Endodermal cell (in vitro differentiated cells): ENCODE measurements at places on chromosomes 4 and X. TPM values are rescaled to one million over a fixed set of nuclear protein-coding genes. Genes with fewer than 3 reads are reported as not detected.

GRCh38 chr4:34935739-34936138 is 1308.6 kb downstream of the ARAP2 start:
- H3K4me1 ChIP-seq, result no peaks in the 10 kb centered on the region
- no peak overlapping the region for H3K27ac ChIP-seq
- no peaks in the 10 kb centered on the region for H3K27me3 ChIP-seq
- no peak overlapping the region for H3K4me3 ChIP-seq
- no peak for DNase-seq

Gene HS6ST2
- 3.6 to 6.2 TPM (median 4.1 TPM) in 3 replicates for total RNA-seq

GRCh38 chr4:54657185-54657550 is 589 bp upstream of the KIT start:
- H3K27ac ChIP-seq, result no peak overlapping the region
- peak; percentile 82 for DNase-seq
- H3K27me3 ChIP-seq, result peaks cover 10% of the 10 kb centered on the region
- H3K4me1 ChIP-seq, result no peaks in the 10 kb centered on the region
- peak overlapping the region; percentile 90 for H3K4me3 ChIP-seq
- H3K36me3 ChIP-seq, result peaks cover 2% of the 10 kb centered on the region

GRCh38 chr4:139872274-139872673 is 206.7 kb downstream of the MGST2 start:
- H3K36me3 ChIP-seq, result peaks cover 18% of the 10 kb centered on the region
- H3K4me1 ChIP-seq, result peaks cover 5% of the 10 kb centered on the region
- H3K27ac ChIP-seq, result no peak overlapping the region
- H3K4me3 ChIP-seq, result no peak overlapping the region
- no peak for DNase-seq

Gene GAGE1
- total RNA-seq, result not detected in 3 replicates

DNA sequence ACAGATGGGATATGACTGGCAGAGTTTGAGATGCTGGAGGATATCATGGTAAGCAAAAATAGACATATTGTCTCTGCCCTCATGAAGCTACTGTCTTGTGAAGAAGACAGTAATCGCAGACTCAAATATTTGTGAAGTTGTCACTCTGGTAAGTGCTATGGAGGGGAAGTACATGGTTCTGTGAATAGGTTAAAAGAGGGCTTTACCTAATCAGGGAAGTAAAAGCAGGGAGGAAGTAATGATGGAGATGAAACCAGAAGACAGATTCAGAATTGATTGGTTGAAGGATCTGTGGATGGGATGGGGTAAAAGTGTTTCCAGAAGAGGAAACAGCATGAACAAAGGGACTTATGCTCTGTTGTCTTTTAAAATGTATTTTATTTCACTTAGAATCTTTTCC is 19.3 kb upstream of the MAGED1 start:
- no peak for DNase-seq
- no peak overlapping the region for H3K27ac ChIP-seq
- no peak overlapping the region for H3K4me3 ChIP-seq
- no peaks in the 10 kb centered on the region for H3K4me1 ChIP-seq
- H3K27me3 ChIP-seq, result no peaks in the 10 kb centered on the region

- no peak overlapping the region for H3K4me3 ChIP-seq
- H3K36me3 ChIP-seq, result no peaks in the 10 kb centered on the region
- H3K27ac ChIP-seq, result no peak overlapping the region
- H3K4me1 ChIP-seq, result no peaks in the 10 kb centered on the region
Measured at GRCh38 chrX:3230496-3230895, 116.0 kb downstream of the MXRA5 start.

- H3K36me3 ChIP-seq, result no peaks in the 10 kb centered on the region
- H3K27ac ChIP-seq, result no peak overlapping the region
- no peaks in the 10 kb centered on the region for H3K27me3 ChIP-seq
- H3K4me1 ChIP-seq, result no peaks in the 10 kb centered on the region
- no peak overlapping the region for H3K4me3 ChIP-seq
Measured at GRCh38 chr4:102322736-102323135, 22.5 kb downstream of the SLC39A8 start.

Gene GCNA
- total RNA-seq, result 0.99 to 2.1 TPM (median 1.7 TPM) in 3 replicates

Gene CAPN6
- 0.42 to 0.78 TPM (median 0.58 TPM) in 3 replicates for total RNA-seq

DNA sequence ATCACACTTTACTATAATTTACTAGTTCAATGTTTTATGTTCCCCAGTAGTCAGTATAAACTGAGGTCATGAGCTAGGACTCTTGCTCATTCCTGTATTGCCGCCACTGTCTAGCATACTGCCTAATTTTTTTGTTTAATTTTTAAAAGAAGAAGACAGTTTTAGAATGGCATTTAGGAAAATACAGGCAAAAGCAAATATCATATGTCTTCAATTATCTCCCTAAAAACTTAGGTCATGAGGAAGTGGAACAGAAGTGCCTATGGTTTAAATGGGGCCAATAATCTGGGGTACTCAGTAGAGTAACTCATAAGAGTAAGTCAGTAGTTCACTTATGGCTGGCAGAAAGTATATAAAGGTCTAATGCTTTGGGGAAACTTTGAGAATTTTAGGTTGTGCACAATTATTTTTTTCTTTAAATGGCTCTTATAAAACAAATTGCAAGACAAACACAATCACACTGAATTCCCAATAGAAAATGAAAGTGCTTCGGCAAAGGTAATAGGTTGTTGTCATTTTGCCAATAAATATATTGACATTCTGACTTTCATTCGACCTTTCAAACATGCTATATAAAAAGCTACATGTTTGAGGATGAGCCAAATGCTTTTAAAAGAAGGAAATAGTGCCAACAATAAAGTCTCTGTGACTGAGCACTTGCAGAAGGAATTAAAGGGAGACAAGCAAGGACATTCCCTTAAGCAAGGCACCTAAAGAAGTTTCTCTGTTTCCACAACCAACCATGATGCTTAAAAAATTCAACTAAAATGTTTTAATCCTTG is 390.1 kb downstream of the PDGFC start:
- no peaks in the 10 kb centered on the region for H3K27me3 ChIP-seq
- no peak for DNase-seq
- H3K36me3 ChIP-seq, result no peaks in the 10 kb centered on the region

DNA sequence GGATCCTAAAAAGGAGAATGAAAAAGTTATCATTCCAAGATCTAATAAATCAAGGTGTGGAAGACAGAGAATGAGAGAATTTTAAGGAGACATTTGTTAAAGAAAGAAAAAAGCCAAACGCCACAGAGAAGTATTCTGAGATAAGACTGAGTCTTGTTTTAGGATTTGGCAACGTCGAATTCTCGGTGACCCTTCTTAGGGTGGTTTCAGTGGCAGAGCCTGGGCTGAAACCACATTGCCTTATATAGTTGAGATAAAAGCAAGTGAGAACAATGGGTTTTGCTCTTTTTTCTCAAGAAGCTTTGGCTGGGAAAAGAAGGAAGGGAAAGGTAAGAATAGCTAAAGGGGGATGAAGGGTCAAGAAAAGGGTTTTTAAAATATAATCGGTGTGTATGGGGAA is 209.4 kb downstream of the VEGFC start:
- H3K4me3 ChIP-seq, result no peak overlapping the region
- H3K27me3 ChIP-seq, result peaks cover under 1% of the 10 kb centered on the region
- H3K36me3 ChIP-seq, result no peaks in the 10 kb centered on the region
- DNase-seq, result no peak
- peaks cover 11% of the 10 kb centered on the region for H3K4me1 ChIP-seq

- H3K4me1 ChIP-seq, result no peaks in the 10 kb centered on the region
- H3K27ac ChIP-seq, result no peak overlapping the region
- H3K36me3 ChIP-seq, result no peaks in the 10 kb centered on the region
- no peaks in the 10 kb centered on the region for H3K27me3 ChIP-seq
- H3K4me3 ChIP-seq, result no peak overlapping the region
Measured at GRCh38 chrX:37722595-37722994, 37.0 kb downstream of the XK start.

- no peak overlapping the region for H3K27ac ChIP-seq
- no peaks in the 10 kb centered on the region for H3K36me3 ChIP-seq
- no peak for DNase-seq
- no peak overlapping the region for H3K4me3 ChIP-seq
- no peaks in the 10 kb centered on the region for H3K4me1 ChIP-seq
- no peaks in the 10 kb centered on the region for H3K27me3 ChIP-seq
Measured at GRCh38 chr4:48331577-48332330, 9.6 kb upstream of the SLAIN2 start.

Gene FAM149A
- total RNA-seq, result 3.3 and 5.3 TPM in 2 replicates
